ENCODE measurements at places on chromosomes 16 and 17.

DNA sequence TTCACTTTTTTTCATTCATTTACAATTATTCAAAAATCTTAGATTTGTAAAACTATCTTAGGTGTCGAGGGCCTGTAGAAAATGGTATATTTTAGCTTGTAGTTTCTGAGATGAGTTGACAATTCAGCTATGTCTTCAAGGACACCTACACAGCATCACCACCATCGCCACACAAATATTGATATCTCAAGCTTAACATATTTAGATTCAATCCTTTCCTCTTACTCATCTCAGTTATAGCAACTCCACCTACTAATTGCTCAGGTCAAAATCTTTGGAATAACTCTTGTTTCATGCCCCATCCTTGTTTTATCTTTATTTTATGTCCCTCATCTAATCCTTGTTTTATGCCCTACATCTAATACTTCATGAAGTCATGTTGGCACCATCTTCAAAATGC, 276.8 kb downstream of the CDH11 start:
- DNase-seq: no peak

DNA sequence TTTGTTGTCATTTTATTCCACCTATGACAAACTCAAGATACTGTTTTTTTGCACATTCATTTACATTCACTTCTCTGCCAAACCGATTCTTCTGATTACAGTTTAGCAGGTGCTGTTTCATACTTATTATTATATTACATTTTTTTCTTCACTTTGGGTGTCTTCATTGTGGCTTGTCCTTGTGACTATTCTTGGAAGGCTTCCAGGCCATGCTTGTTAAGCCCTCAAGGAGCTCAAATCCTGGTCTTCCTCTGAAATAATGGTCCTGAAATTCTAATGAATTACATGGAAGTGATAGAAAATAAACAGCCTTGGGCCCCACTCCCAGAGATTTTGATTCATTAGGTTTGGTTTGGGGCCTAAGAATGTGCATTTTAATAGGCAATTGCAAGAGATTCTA, 1.4 kb downstream of the KRTAP2-4 start:
- no peak for DNase-seq

DNA sequence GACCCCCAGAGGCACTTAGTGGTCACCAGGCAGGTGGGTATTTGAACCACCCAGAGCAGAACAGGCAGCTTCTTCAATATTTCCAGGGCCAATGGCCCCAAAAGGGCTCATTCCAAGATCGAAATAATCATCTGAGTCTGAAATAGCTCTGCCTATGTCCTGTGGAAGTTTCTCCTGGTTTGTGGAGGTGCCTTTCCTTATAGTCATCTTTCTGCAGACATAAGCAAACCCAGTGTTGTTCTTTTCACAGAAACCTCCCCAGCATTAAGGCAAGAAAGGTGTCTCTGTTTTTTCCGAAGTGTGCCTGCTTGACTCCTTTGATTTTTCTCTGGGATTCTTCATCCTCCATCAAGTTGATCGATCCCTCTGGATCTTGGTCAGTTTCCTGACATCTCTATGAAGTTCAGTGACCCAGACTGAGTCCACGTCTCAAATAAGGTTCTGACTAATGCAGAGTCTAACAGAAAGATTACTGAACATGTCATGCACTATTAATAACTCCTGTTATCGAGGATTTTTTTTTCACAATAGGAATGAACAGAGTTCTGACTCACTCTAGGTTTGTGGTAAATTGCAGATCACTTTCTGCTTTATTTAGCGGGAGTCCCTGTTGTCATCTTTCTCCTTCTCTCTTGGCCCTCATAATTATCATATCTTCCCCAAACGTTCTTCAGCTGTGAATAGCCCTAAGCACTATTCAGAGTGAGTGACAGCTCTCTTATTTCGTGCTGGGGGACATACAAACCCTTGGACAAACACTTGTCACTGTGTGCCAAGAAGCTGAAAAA, 1.5 kb downstream of the LRRC3C start:
- no peak for DNase-seq

DNA sequence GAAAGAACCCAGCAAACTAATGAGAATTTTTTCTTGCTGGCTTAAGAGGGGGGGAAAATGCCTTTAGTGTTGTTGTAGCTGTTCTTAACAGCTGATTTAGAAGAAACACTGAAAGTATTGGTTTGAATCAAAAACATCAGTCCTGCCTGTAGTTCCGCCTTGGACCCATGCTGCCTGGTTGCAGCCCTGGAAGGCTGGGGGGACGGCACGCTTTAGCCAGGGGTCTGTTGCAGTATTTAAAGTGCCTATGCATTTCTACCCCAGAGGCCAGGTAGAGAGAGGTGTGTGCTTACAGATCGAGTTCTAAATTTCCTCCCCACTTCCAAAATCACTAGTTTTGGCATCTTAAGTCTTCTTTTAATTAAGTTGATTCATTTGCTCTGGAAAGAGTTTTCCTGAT, 201.9 kb downstream of the CCDC182 start:
- no peak for DNase-seq

- no peak for DNase-seq
Observed at GRCh38 chr16:68389006-68389405, 59.3 kb downstream of the SMPD3 start.

DNA sequence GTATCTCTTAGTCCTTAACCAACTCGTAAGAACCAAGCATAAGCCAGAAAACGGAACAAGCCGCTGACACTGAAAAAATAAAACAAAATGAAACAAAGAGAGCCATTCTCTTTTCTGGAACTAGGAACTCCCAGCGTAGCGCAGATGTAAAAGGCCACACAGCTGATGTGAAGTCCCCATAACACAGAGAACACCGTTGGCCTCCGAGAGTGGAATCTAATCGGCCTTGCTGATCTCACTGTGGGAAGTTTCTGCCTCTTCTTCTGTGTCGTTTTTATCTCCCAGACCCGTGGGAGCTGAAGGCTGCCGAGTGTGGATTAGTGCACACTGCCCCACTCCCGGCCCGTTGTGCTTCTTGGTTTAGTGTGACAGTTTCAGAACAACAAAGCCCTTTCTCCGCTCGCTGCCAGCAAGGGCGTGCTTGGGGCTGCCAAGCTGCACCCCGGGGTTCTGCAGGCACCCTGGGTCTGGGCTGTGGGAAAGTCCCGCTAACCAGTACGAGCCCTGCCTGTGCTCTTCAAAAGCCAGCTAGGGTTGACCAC, 21.7 kb downstream of the TTYH2 start:
- no peak for DNase-seq

DNA sequence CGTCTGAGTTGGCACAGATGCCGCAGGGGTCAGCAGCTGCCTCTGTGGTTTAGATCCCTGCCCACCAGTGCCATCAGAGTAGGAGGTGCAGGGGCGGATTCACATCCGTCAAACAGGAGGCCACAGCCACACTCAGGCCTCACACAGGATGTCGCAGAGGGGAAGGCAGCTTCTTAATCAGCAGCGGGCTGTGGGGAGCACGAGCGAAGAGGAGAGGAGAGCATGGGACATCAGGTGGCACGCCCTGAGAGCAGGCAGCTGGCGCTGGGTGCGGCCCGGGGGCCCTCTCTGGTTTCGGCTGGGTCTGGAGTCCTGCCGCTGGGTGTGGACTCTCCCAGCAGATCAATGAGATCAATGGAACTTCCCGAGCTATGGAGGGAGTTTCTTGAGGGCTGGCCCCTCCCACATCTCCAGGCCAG, 9.6 kb downstream of the LLGL2 start:
- no peak for DNase-seq

DNA sequence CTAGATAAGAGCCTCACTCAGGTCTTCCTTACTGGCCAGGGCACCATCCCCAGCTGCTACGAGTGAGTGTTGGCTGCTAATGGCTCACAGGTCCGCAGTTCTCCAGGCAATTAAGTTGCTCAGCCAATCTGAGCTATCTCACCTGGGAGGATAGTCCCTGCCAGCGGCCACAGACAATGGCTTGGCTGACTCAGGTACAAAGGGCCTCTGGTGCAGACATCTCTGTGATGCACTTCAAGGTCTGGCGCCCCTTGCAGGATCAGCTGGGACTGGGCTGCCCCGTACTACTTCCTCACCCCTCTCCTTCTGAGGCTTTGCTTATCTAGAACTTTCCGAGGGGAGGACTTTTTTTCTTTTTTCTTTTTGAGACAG, 49.2 kb upstream of the EMP2 start:
- no peak for DNase-seq

- no peak for DNase-seq
Observed at GRCh38 chr16:89847051-89847939, 19.0 kb downstream of the SPIRE2 start.

DNA sequence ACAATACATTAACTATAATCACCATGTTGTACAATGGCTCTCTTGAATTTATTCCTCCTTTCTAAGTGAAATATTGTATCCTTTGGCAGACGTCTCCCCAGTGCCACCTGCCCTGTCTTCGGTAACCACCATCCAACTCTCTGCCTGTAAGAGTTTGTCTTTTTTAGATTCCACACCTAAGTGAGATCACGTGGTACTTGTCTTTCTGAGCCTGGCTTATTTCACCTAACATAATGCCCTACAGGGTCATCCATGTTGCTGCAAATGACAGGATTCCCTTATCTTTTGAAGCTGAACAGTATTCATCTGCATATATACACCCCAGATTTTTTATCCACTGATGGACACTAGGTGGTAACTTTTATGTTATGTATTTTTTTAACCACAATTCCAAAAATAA, 24.2 kb downstream of the ORC6 start:
- no peak for DNase-seq

DNA sequence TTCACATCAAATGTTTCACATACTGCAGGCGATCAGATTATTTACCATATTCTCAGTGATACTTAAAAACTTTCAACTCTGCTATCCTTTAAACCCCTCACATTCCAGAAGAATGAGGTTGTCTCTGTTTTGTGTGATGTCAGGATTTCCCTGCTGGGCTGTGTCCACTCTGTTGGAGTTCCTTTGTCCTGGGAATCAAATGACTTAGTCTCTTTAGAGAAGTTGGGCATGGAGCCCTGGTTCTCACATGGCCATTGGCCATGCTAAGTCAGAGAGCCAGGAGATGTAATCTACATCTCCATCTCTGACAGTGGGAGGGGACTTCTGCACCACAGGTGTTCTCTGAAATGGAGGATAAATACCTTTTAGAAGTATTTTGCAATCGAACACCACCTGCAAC, 205.1 kb upstream of the MAF start:
- DNase-seq: no peak

- DNase-seq: no peak
Observed at GRCh38 chr17:61554209-61554608, 36.8 kb downstream of the NACA2 start.

GRCh38 chr17:61168506-61168905, 231.1 kb upstream of the TBX2 start:
- DNase-seq: no peak

DNA sequence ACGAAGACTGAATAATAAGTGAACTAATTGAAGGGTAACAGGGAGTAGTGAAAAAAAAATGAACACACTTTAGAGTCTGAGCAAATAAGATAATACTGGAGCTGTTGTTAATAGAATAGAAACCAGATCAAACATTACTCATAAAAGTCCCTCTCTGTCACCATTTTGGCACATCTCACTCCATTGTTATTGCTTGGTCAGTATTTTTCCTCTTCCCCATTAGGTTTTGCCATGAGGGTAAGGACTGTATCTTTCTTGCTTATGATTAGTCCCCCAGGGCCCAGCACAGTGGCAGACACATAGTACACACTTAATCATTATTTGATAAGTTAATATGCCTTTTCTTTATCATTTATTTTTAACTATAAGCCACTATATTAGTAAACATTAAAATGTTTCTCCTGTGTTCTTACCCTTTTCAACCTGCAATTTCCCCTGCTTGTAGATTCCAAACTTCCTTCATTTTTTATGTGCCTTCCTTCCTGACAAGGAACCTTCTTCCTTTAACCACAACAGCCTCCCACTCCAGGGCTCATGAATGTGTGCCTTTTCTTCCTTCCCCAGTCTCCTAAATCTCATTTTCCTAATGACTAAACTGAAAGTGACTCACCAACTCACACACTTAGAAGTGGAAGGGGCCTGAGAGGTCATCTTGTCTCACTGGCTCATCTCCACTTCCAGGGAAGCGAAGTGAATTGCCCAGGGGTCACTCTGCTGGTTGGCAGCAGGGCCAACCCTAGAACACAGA, 88.2 kb upstream of the HAS3 start:
- no peak for DNase-seq

GRCh38 chr17:47778184-47778635, 43.4 kb downstream of the OSBPL7 start:
- no peak for DNase-seq

DNA sequence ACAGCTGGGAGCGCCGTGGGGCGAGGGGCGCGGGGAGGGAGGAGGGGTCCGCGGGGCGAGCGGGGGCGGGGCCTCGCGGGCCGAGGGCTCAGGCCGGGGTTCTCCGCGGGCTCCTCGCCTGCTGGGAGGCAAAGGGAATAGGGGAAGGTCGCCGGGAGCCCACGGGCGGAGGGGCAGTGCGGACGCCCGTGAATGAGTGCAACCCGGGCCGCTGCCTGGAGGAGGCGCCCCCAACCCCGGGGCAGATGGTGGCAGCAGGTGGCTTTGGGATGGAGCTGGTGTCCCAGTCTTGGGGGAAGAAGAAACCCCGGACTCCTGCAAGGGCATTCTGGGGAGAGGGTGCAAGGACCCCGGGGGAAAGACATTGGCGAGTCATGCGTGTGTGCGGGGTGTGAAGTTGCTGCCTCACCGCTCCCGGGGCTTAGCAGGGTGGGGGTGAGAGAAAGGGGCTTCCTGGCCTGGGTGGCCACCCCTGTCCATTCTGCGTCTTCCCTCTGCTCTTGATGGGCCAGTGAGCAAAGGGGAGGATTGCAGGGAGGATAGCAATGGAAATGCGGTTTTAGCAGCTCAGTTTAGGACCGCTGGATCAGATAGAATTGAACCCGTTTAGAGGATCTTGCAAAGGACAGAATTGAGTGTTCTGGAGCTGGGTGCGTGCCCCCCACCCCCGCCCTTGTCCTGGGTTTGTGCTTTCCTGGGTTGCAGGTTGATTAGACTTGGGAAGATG, 526 bp downstream of the KIAA0513 start:
- no peak for DNase-seq

DNA sequence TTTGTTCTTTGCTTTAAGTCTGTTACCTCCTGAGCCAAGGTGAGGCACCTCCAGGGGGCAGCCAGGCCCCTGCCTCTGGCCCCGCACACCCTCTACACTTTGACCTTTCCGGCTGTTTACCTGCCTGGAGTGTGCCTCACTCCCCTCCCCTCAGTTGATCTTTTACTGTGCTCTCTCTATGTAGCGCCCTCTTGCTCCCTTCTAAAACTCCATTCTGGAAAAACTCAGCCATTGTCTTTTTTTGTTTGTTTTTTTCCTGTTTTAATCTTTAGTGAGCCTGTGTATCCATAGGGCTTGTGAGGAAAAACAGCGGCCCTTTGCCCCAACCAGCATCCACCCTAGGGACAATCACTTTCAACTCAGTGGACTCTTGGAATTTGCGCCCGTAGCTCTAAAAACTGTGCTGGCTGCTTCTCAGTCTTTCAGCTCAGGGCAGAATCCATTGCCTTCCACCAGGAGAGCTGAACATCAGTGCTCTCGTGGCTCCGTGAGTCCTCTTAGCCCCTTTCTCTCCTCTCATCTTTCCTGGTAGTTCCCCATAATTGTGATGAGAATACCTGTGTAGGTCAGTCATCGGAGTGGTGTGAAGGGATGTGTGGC, 4.3 kb downstream of the AMDHD2 start:
- DNase-seq: no peak

DNA sequence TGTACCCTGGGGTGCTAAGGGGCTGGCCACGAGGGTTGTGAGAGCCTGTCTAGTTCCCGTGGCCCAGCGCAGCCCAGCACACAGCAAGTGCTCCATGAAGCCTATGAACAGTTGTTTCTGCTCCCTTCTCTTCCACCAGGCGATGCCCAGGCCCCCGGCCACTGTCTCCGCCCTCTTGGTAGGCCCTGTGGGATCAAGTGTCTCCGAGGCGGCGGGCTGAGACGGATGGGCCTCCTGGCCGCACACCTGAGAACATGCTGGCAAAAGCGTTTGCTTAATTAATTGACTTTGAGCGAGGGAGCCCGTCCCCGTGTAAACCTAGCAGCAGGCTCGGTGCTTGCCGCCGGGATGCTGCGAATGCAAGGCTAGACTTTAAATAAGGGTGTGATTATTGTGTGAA, 129.7 kb upstream of the GSE1 start:
- DNase-seq: no peak
